ENCODE measurements at places on chromosomes 6 and 20.

DNA sequence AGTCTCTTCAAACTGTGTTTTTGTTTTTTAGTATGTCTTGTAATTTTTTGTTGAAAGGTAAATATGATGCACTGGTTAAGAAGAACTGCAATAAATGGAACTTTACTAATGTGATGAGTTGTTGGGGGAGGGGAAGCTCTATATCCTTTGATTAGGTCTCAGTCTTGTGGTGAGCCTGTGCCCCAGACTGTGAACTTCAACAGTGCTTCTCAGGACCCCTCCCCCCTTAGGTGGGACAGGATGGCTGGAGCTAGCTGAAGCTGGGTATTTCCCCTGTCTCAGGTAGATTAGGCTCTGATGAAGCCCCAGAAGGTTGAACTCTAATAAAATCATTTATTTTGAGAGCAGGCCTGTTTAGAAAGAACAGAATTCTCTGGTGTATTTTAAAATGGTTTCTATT, 31.4 kb upstream of the TASP1 start:
- DNase-seq = no peak

- DNase-seq = no peak
Measured at GRCh38 chr6:11231564-11232192, 790 bp downstream of the NEDD9 start.

GRCh38 chr6:67391955-67392354, 1243.1 kb upstream of the ADGRB3 start:
- DNase-seq = no peak

GRCh38 chr6:31660381-31661261, at the start of gene C6orf47:
Gene C6orf47 (minus strand): TSS chr6:31660778. CDS start chr6:31659947, 831 bp downstream.
- DNase-seq = peak; percentile 77

DNA sequence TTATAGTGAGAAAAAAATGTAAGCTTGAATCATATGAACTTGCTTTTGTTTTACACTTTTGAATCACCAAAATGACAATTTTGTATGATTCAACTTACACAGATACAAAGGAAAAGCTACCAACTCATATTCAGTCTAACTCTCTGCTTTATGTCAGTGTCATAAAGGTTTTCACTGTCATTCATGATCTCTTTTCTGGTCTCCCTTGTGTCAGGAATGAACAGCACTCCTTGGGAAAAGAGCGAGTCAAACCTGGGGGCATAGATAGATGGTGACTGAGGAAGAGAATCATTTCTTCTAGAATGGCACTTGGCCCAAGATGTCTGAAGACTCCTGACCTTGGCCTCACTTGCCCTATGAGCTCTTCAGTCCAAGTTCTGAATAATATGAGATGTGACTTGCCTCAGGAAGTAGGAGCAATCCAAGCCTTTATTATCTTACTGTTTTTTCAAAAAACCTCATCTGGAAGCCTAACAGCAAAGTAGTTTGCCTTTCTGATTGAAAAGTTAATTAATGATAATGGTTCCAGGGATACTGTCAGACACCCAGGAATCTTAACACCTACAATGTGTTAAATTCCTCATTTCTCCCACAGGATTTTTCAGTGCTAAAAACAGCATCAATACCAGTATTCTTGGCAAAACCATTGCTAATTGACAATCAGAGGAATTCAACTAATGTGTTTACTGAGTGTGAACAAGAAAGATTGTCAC, 270.0 kb upstream of the HSF2 start:
- DNase-seq = no peak

- no peak for DNase-seq
Measured at GRCh38 chr6:161272635-161273273, 1.1 kb downstream of the AGPAT4 start.

Measured in Kasumi-1 (cell line).